ENCODE measurements at places on chromosomes 3 and 15.

DNA sequence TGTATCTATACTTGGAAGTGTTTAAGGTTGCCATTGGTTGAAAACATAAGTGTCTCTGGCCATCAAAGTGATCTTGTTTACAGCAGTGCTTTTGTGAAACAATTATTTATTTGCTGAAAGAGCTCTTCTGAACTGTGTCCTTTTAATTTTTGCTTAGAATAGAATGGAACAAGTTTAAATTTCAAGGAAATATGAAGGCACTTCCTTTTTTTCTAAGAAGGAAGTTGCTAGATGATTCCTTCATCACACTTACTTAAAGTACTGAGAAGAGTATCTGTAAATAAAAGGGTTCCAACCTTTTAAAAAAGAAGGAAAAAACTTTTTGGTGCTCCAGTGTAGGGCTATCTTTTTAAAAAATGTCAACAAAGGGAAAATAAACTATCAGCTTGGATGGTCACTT is 19.7 kb downstream of the B3GNT5 start:
- DNase-seq = no peak

GRCh38 chr3:50167841-50168209 is 12.7 kb downstream of the SEMA3F start:
- no peak for DNase-seq

GRCh38 chr15:70308011-70308734 is 210.5 kb upstream of the TLE3 start:
- no peak for DNase-seq

DNA sequence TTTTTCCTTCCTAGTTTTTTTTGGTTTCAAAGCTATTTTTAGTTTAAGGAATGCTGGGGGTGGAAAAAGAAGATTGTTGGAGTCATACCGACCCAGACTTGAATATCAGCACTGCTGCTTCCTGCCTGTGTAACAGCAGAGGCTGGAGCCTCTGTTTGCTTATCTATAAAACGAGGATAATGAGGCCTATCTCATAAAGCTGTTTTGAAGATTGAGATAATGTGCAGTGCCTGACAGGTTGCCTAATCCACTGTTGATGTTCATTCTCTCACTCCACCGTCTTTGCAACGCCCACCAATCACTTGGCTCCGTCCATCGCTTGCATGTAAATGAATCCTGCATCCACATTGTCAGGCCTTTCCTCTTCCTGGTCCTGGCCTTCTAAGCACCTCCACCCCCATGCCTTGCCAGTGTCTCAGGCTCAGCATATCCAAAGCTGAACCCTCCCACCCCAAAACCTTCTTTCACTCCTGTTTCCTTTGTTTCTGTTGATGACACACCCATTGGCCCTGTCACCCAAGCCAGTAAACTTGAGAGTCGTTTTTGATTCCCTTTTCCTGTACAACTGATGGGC is 94.9 kb downstream of the MEX3B start:
- no peak for DNase-seq

DNA sequence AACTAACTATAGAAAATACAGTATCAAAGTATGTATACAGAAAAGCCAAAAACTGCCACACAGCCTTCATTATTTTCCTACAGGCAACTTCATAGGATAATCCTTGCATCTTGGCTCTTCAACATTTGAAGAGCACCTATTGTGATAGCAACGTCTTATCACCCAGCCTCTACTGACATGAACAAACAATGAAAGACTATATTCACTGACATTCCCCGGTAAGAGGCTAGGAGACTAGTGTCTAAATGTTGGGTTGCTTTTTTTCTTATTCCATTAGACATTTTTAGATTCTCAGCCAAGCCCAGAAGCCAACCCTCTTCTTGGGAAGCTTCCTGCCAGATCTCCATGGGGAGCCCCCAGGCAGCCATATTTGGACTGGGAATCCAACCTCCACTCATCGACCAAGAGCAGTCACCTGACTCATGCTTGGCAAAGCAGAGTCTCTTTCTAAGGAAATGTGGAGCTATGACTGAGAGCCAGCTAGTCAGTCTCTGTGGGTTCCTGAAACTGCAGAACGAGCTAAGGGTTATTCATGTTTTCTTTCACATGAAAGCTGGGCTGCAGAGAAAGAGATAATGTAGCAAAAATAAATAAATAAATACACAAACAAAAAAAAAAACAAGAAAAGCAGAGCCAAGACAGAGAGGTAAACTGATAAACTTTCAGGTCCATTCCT is 227.5 kb downstream of the MAGI1 start:
- DNase-seq = no peak

- no peak for DNase-seq
These were observed 185.2 kb upstream of the CADPS start for GRCh38 chr3:63060412-63060811.

GRCh38 chr3:143769616-143770015 is 78.7 kb downstream of the SLC9A9 start:
- no peak for DNase-seq

DNA sequence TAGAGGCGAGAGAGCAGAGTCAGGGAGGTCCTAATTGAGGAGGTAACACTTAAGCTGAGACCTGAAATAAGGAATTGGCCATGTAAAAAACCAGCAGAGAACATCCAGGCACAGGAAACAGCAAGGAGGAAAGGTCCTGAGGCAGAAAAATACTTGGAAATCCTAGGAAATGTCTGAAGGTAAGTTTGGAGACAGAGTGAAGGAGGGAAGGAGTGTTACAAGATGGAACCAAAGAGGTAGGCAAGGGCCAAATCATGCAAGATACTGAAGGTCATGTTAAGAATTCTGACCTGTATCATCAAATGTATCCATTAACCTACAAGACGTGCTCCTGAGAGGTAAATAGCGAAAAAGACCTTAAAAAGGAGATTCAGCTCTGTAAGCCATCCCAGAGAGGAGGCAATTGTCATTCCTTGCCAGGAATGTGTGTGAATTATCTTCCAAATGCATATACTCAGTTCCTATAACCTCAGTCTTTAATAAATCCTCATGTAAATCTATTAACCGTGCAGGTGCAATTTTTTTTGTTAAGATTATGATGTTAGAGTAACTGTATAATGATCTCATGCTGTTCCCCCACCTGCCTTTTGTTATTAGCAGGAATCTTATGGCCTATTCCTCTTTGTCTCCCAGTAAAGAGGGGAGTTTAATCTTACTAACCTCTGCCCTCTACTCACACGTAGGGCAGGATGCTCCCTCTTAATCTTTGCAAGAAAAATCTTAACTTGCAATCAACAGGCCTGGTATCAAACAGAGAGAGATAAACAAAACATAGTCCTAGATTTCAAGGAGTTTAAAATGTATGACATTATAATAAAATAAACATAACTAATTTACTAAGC is 166.9 kb downstream of the ULK4 start:
- no peak for DNase-seq

DNA sequence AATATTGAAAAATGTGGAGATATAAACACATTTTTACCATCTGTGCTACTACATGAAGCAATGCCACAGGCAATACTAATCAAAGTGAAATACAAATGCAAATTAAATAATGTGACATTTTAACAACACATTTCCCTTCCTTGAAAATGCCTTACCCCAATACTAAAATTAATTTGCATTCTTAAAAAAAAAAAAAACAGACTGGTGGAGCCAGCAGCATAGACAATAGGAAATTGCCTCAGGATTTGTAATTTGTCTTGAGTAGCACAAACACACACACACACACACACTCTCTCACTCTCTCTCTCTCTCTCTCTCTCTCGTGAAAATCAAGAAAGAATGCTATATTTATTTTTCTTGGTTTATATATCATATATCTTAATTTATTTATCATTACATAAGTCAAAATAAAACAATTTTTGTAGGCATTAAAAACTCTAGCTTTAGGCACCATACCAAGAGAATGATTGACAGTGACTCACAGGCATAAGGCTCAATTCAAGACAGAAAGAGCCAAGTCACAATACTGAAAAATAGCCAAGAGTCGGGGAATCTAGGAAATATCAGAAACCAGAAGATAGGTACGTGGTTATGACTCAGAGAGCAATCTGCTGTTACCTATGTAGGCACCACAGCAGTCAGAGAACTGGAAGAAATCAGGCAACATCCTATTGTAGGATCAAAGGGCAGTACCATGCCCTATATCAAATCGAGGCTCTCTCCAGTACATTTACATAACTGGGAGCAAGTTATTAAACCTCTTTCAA is 23.0 kb downstream of the SUCNR1 start:
- no peak for DNase-seq

GRCh38 chr3:43194490-43195114 is 88.7 kb upstream of the POMGNT2 start:
- DNase-seq = no peak

DNA sequence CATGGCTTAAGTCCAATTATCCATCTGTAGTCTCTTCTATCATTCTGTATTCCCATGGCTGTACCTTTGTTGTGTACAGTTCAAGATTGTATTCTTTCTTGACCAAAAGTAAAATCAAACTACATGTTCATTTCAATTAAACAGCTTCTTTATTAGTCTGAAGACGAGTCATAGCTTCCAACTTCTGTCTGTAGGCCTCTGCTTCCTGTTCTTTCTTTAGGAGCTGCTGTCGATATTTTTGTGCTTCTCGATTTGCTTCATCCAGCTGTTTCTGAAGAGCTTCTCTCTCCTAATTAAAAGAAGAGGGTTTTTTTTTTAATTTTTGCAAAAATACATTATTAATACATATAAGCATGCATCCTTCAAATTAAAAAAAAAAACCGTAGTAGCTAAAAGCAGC is 13.0 kb upstream of the HDC start:
- no peak for DNase-seq

GRCh38 chr3:59518283-59519055 is 468.6 kb upstream of the CFAP20DC start:
- DNase-seq = no peak

- DNase-seq = no peak
These were observed 15.1 kb downstream of the PLSCR5 start for GRCh38 chr3:146589899-146590508.

DNA sequence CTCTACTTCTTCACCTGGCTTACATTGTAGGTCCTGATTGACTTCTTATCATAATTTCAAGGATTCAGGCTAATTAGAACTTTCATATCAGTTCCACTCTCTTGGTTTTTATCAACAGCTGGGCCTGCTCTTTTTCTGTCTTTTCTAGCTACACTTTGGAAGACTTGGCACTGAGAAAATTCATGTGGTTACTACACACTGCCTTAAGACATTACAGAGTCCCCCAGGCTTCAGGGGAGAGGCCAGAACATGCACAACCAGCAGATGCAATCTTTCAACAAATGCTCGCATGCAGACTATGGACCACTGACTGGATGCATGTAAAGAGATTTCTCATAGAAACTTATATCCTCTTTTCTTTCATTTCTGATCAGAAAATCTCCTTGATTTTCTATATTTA is 423.5 kb downstream of the TUSC7 start:
- no peak for DNase-seq

GRCh38 chr3:42526616-42527367 is 24.3 kb downstream of the VIPR1 start:
- no peak for DNase-seq

GRCh38 chr3:16802389-16802788 is 82.4 kb upstream of the PLCL2 start:
- DNase-seq = no peak

- no peak for DNase-seq
These were observed 78.8 kb downstream of the EOMES start for GRCh38 chr3:27643355-27643754.

GRCh38 chr3:142232340-142232739 is 7.0 kb upstream of the GK5 start:
- DNase-seq = no peak

DNA sequence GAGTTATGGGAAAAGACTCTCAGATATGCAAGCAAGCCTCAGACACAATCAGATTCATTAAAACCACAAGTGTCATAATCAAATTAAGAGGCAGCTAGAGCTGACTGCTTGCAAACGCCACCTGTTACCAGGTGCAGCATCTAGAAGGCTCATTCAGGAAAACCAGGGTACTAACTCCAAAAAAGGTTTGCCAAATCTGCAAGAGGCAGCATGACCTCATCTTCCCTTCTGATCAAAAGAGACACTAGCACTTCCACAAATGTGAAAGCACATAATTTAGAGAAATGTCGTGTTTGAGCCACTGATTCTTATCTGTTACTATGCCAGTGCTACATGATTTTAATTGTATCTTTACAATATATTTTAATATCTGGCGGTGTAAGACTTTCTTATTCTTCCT is 123.3 kb upstream of the NANOGP8 start:
- no peak for DNase-seq

DNA sequence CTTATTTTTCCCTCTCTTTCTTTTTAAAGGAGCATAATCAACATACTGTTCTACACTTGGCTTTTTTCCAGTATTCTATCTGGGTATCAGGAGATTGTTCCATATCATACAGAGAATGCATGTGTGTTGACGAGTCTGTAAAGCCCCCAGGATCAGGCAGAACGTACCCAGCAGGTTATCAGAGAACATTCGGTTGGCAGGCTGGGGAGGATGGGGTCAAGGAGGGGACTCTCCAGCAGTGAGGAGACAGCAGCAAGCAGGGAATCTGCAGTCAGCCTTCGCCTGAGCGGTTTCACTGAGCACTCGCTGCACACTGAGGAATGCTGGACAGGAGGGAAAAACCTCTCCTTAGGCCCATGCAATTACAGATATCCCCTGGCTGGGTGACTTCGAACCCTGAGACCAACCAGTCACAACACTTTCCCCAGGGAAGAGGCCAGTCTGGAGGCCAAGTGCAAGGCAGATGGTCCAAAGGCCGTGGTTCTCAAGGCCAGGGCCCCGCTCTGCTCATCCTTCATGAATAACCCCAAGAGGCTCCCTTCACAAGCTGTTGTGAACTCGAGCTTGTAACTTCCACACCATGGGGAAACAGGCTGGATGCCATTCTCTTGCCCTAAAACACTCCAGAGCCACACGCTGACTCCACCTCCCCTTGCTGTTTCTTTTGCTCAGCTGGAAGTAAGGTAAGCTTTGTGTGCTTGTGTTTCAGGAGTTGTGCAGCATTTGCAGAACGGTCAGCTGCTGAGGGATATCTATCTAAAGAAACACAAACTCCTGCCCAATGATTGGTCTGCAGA is 60.1 kb downstream of the PXYLP1 start:
- DNase-seq = no peak

GRCh38 chr3:197512691-197513571 is 42.8 kb downstream of the BDH1 start:
- no peak for DNase-seq
